Naive thymus-derived CD4-positive, alpha-beta T cell (primary cell): ENCODE measurements at places on chromosomes 6 and 20. TPM values are rescaled to one million over a fixed set of nuclear protein-coding genes. Genes with fewer than 3 reads are reported as not detected.

Gene REPS1
- total RNA-seq, result 47.6 and 55.9 TPM in 2 replicates

Gene NRN1
- total RNA-seq, result 0.19 TPM

DNA sequence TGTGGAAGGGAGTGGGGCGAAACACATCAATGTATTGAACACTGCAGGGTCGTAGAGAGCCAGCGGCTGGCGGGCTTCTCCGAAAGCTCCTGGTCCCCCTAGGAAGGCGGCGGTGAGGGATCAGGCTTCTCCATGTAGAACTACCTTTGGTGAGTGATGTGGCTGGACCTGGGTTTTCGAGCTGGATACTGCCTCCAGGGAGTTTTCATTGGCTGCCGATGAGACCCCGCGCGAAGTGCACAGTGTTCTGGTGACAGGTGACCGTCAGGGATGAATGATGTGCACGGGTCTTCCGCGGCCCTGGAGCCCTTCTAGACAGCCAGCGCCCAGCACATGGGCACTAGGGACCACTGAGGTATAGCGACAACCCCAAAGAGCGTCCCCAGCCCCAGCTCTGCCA lies 16.4 kb downstream of the ABT1 start:
- no peaks in the 10 kb centered on the region for H3K36me3 ChIP-seq
- H3K4me1 ChIP-seq, result no peaks in the 10 kb centered on the region
- peak overlapping the region; percentile 67 for H3K4me3 ChIP-seq
- H3K27ac ChIP-seq, result no peak overlapping the region
- no peak for DNase-seq

DNA sequence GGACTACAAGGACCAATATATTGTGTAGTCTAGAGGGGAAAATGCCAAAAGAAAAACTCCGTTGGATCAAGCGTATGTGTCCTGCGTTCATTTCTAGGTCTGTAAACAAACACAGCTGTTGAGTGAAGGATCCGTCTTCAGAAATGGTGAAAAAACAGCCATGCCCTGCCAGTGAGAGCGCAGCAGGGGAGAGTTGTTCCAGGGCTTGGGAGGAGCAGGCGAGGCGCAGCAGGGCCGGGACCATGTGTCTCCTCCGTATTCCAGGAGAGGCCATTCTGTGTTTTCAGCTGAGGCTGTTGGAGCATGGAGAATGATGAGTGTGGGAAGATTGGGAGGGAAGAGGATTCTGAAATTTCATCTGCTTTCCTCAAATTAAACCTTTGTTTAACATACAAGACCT lies 38.0 kb downstream of the BMP6 start:
- no peaks in the 10 kb centered on the region for H3K4me1 ChIP-seq
- H3K27ac ChIP-seq, result no peak overlapping the region
- H3K36me3 ChIP-seq, result no peaks in the 10 kb centered on the region
- DNase-seq, result no peak
- no peaks in the 10 kb centered on the region for H3K27me3 ChIP-seq

DNA sequence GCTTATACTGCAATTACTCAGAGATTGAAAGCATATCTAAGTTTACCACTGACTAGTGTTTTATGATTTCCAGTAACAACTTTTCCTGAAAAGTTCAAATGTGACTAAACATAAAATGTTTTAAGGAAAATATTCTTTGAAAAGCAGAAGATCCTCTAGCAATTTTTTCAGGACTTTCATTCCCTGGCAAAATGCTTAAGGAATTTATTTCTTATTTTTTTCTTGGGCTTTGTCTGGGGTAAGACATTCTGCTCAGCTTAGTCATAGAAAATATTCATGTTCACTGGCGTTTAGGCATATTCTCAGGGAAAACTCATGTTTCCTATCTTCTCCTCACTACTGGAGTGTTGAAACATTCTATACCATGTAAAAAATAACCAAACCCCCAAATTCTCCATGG lies 235.3 kb upstream of the CEP162 start:
- no peak overlapping the region for H3K27ac ChIP-seq
- no peaks in the 10 kb centered on the region for H3K27me3 ChIP-seq
- H3K4me1 ChIP-seq, result no peaks in the 10 kb centered on the region
